ENCODE measurements at places on chromosomes 1 and 21.

DNA sequence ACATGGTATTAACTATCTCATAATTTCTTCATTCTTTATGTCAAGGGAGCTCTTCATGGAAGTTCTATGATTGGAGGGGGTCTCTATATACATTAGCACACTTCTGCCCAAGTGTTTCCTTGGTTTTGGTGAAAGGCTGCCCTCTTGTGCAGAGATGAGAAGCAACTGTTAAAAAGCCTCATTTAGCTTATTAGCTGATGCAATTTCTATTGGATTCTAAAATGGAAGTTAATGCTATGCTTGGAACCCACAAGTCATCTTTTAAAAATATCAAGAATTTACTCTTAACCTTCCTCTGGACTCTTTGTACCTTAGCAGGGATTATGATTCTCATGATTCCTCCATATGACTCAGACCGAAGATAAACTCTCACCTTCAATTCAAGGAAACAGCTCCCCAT, 328.9 kb downstream of the PTBP2 start:
- no peak for DNase-seq

GRCh38 chr21:29231756-29232529, 66.8 kb upstream of the BACH1 start:
- DNase-seq = no peak

DNA sequence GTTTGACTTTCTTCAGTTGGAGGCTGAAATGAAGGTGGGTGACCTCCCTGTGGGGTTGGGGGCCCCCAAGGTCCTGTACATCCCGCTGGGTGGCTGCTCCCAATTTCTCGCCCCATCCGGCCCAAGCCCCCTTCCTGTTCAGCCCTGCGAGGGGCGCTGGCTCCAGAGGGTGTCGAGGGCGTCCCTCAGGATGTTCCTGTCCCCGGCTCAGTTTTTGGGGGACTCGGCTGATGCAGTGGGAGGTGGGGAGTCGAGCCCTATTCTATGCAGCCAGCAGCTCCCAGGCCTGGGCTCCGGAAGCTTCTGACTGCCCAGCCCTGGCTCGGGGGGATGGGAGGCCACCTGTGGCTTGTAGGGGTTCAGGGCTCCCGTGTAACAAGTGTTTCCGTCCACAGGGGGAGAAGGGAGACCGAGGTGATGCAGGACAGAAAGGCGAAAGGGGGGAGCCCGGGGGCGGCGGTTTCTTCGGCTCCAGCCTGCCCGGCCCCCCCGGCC, 38.2 kb downstream of the SLC19A1 start:
- DNase-seq = no peak

DNA sequence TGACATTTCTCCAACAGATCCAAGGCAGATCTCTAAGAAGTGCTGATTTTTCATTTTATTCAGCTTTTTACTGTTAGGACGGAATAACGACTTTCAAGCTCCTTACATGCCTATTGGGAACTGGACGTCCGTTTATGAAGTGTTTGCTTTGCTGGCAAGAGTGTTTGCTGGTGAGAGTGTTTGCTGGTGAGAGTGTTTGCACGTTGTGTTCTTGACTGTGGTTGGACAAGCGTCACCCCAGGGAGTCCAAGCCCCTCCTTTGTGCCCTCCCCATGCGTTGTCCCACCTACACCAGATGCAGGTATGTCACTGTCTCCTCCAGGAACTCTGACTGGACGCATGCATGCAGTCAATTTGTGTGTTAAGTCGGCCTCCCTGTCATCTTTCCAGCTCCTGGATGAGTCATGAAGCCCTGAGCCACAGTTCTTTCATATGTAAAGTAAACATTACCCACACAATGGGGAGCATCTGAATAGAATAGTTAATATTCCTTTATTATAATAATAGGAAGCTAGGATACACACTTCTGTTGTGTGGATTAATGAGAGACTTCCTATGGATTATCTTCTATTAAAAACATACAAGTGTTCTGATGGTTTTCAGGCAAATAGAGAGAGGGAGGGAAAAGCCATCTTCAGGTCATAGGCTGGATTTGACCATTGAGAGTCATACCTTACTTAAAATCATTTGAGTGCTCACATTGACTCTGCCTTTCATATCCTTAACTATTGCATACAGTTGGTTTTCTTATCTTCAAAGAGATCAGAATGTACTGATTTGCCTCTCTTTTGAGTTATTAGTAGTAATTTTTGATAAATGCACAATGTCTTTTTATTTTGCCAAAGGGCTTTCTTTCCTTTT, 119.2 kb downstream of the GALNT2 start:
- DNase-seq = no peak

GRCh38 chr1:241166625-241167024, 190.4 kb downstream of the RGS7 start:
- DNase-seq = no peak

GRCh38 chr1:106798991-106799390, 257.5 kb upstream of the PRMT6 start:
- DNase-seq = no peak

GRCh38 chr1:182687361-182687760, 3.0 kb upstream of the RGS8 start:
- DNase-seq = no peak

- no peak for DNase-seq
These were observed 356.1 kb downstream of the LMO4 start for GRCh38 chr1:87684713-87685205.

GRCh38 chr1:227774821-227775661, 39.8 kb downstream of the SNAP47 start:
- DNase-seq = no peak

DNA sequence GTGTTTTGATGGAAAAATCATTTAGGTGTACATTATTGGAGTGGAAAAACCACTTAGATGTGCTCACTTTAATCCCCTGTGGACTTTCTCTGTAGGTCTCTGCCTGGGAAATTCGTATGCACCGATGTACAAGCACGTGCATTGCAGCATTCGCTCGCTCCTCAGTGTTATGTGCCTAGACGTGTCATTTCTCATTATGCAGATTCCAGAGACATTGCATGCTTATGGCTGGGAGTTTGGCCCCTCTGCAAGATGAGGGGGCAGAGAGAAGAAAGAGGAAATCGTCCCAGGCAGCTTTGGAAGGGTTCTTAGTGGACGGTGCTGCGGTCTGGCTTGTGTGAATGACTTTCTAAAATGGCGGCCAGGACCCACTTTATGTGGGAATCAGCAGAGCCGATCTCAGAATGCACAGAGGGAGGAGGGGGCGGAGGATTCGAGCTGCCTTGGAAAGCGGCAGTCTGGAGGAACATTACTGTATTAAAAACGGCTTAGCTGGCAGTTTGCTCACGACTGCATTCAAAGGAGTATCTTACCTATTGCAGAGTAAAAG, 2.3 kb downstream of the SPEN start:
- peak; percentile 21 for DNase-seq

DNA sequence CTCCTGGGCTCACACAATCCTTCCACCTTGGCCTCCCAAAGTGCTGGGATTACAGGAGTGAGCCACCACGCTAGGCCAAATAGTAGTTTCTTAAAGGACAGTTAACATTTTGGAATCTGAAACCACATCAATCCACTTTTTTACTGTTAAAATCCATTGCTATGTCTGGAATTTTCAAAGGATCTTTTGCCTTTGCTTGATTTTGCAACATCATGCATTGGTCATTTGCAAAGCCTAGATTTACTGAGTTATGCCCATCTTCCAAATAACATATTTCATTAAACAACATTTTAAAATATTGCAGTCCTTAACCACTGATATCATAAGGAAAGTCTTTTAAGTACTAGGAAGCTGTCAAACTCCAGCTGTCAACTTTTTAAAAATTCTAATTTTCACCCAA, 3.3 kb downstream of the POGZ start:
- no peak for DNase-seq

GRCh38 chr21:45334591-45335081, 46.9 kb upstream of the POFUT2 start:
- no peak for DNase-seq

- DNase-seq = peak; percentile 38
These were observed 699 bp downstream of the DIPK1A start for GRCh38 chr1:92960395-92961130.

GRCh38 chr1:116318897-116319296, 54.1 kb upstream of the ATP1A1 start:
- no peak for DNase-seq

DNA sequence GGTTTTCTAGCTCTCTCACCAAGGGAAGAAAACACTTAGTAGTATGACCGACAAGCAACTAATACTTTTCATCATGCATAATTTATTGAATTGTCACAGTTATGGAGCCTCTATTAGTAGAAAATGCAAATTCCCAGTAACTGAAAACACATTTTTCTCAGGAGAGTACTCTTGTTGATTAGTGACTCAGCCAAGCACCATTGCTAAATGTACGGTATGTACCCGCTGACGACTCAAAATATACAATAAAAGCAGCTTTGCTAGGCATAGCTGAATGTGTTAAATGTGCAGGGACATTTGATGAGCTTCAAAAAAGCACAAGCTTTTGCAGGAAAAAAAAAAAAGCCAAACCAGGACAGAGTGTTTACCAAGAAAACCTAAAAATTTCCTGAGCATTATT, 63.9 kb downstream of the WDR64 start:
- DNase-seq = no peak

DNA sequence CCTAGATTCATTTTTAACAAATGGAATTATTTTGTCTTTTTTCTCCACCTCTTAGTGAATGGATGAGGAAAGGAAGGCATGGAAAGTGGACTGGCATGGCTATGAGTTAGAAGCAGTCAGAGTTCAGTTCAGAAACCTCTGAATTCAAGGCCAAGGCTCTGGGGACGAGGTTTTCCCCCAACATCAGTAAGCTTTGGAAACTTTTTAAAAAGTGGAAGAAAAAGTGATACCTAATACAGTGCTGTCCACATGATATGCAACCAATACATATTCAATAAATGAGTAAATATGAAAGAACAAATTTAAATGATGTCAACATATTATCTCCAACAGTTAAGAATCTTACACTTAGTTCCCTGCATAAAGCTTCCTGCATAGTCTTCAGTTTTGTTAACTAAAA, 204.7 kb downstream of the HLX start:
- DNase-seq = no peak

- no peak for DNase-seq
These were observed 14.5 kb downstream of the NUAK2 start for GRCh38 chr1:205306929-205307566.
